ENCODE measurements at places on chromosomes 1 and 21. TPM values are rescaled to one million over a fixed set of nuclear protein-coding genes. Genes with fewer than 3 reads are reported as not detected.

The RTCA gene
- 40.2 TPM for total RNA-seq

The SPRR3 gene
- not detected for total RNA-seq

DNA sequence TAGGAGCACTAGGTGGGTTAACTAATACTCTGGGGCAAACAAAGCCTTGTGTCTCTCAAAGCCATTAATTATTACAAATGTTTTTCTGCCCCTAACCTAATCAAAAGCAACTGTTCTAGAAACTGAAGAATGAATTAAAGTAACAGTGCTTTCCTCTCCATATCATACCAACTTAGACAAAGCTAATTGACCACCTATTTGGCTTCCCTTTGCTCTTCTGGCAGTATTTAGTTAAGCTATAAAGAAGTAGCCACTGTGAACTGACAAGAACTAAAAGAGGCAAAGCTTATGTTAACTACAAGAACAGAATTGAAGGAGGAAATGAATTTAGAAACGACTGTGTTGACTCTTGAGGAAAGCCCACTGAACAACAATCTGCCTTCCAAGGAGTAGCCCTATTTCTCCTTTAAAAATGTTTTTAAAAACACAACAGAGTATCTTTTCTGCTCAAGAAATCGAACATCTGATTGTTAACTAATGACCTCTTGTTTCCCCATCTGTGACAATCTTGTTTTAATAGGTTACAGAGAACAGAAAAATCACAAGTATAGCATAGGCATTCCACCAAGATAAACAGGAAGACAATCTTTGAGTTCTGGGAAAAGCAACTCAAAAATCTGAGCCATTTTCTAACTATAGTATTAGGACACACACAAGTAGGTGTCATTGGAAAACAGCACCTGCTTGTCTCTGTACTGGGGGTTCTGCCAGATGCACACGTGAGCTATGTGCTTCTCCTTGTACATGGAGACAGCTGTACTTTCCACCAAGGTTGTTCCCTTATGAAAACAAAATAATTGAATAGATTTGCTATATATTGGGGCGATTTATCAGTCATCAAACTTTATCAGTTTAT is 3.1 kb upstream of the EGLN1 start:
- DNase-seq: no peak

DNA sequence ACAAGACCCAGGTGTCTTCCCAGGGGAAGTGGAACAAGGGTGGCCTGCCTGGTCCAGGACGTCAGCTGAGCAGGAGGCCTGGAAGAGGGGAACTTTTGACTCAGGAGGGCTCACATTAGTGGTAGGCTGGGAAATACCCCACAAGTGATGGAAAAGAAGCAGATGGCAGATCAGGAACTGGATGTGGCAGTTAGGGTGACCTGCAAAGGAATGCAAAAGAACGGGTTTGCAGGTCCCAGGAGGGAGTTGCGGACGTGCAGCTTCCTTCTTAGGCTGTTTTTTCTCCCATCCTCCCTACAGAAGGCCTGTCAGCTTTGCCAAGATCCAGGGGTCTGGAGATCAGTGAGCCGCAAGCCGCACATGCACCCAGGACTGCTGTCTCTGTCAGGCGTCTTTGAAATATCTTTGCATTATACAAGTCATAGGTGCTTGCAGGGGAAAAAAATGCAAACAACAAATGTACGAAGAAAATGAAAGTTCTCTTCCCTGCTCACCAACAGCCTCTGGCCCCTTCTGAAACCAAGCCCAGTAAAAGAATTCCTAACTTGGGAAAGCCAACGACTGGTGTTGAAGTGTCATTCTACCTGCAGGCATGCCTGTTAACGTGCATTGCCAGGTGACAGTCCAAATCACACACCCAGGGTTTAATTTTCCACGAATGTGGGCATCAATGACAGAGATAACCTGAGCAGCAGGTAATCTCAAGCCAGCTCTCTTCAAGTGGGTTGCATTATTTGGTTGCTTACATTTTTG is 34.4 kb downstream of the NENF start:
- no peak for DNase-seq

DNA sequence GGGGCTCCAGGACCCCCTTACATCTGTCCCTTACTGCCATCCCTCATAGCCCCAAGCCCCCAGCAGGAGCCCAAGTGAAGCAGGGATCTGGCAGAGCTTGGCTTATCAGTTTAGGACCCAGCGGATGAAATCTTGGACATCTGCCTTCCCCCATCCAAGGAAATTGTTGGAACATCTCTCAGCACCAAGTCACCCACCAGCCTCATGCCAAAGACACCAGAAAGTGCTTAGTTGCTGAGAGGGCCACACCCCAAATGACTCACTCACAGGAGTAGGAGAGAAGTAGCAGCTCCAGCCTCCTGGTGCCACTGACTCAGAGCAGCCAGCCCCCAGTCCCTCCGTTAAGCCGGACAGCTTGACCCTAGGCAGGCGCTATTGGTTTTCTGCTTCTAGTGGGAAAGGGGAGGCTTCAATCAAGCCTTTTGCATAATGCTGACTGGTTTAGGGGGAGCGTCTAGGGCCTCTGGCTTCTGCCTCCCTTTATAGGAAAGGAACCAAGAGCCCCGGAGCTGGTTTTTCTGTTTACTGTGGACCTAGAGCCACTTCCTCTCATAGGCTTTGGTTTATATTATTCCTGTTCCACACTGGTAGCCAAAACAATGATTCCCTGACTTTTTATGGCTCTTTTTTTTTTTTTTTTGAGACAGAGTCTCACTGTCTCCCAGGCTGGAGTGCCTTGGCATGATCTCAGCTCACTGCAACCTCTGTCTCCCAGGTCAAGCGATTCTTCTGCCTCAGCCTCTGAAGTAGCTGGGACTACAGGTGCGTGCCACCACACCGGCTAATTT is 114.2 kb upstream of the IPO9 start:
- no peak for DNase-seq

Measured in B cell (primary cell).